Aorta (tissue), 5 donors: ENCODE measurements at places on chromosomes 4 and X. TPM values are rescaled to one million over a fixed set of nuclear protein-coding genes. Genes with fewer than 3 reads are reported as not detected.

DNA sequence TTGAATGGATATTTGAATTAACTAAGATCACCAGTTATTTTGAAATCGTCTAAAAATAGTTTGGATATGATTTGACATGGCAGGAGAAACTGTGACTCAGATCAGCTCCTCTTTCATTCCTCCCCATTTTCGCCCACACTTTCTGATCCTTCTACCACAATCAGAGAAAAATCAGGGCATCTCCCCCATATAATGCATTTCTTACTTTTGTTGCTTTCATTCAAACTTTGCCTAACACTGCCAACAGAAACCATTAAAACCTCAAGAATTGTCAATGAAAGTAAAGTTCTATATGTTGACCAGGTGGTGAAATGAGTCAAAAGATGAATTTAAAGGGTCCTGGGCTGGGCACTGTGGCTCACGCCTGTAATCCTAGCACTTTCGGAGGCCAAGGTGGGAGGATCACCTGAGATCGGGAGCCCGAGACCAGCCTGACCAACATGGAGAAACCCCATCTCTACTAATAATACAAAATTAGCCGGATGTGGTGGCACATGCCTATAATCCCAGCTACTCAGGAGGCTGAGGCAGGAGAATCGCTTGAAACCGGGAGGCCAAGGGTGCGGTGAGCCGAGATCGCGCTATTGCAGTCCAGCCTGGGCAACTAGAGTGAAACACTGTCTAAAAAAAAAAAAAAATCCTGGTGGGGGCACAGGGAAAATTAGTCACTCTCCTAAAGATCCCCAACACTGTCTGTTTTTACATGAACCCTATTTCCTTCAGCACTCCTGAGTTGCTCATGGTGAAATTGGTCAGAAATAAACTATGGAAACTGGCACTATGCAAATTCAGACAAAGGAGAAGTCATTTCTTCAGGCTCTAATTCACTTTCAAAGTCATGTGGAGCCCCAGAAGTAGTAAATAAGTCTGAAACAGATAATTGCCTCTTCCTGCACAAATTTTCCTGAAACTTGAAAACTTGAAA is 122.8 kb upstream of the NOCT start:
- no peak for DNase-seq

The AMTN gene
- not detected for total RNA-seq

DNA sequence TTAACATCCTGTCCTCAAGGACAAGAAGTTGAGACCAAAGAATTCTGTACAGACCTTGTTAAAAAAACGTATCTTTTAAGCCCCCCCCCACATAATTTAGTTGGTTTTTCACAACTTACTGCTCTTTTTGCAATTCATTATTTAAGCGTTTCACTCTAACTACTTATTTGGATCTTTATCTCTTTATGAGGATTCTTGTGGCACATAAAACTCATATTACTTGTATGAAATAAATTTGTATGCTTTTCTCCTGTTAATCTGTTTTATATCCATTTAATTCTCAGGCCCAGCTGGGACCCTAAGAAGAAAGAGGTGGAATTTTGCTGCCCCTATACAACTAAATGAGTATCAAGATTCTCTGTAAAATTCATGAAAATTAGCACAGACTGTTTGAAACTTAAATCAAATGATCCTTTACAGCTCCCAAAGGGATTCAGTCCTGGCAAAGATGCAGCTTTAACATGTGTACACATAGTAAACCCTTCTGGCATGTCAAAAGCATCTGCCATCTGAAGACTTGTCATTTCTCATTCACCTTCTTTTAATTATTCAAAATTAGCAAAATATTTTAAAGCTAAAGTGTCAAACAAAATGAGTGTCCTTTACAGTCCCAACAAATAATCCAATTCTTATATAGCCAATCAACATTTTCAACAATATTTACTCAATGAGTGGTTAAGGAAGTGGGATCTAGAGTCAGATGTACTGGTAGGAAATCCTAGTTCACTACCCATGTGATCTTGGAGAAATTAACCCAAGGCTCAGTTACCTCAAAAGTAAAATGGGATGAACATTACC is 17.7 kb downstream of the ARAP2 start:
- no peak for DNase-seq

DNA sequence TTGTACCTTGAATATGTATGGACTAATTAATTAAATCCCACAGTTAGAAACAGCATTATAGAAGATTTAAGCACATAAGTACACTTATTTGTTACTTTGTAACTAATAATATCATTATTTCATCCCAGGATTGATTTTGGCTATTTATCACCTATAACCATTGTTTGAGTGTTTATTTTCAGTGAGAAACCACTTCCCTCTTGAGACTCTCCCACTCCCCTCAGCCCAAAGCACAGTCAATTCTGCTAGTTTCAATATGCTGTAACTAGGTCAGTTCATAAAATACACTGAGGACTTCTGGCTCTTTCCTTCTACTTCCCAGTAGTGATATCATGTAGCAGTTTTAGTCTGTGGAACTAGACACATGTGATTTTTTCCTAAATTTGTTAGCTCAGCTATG is 16.3 kb downstream of the OFD1 start:
- no peak for DNase-seq

GRCh38 chrX:41382714-41383645 is 49.0 kb downstream of the DDX3X start:
- DNase-seq = no peak

The OCIAD2 gene
- 22.4 TPM for total RNA-seq

The DGKK gene
- total RNA-seq = not detected

The DDIT4L gene
- total RNA-seq = 6.1 TPM

DNA sequence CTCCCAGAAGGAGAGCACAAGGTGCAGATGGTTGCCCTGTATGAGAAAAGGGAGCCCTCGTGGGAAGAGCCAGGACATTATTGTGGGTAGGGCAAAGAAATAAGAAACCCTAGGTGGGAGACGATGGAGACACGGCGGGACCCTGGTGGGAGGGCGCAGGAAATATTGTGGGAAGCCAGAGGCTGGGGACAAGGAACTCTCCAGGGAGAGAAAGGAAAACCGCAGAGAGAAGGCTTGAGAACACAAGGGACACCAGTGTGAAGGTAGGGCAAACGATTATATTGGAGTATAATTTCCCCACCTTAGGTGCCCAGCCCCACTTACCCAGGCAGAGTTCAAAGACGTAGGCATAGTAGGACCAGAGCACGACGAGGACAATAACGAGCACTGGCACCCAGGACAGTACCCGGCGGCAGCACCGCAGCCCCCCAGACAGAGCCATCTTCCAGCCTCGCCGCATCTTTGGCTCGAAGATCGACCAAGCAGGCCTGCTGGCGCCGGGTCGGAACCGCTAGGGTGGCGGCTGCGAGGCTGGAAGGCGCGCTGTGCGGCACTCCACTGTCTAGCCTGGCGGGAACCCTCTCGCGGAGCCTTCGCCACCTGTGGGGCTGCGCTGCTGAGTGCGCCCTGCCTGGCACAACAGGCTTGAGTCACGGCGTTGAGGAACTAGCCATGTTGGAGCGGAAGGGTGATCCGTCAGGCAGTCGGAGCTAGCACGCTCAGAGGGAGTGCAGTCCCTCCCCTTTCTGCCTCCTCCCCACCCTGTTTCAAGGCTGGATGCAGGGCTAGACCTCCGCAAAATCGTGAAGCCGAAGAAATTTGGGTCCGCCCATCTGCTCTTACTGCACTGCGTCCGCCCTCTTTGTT is at the start of gene ZDHHC15:
TSS of gene ZDHHC15 (minus strand) at position 473 of the 867 bp plus-strand sequence. CDS start at position 460, 13 bp downstream.
- DNase-seq = peak; percentile 75

- DNase-seq = no peak
Measured at GRCh38 chr4:108492816-108493595, 127.4 kb upstream of the RPL34 start.

GRCh38 chr4:16694173-16694883 is 204.1 kb downstream of the LDB2 start:
- DNase-seq = no peak

The ITGB1BP2 gene
- 12.6 TPM for total RNA-seq

DNA sequence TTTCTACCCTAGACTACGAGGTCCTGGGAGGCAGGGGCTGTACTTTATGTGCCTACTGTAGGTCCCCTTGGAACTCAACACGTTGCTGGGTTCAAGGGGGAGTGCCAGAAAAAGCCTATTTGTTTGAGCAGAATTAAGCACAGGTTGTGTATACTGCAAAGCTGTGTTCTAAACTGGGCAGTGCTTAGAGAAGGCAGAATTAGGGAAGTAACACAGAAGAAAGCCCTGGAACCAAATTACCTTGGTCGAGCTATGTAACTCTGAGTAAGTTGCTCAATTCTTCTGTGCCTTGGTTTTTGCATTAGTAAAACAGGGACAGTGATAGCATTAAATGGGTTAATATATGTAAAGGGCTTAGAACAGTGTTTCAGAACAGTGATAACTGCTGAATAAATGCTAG is 245.0 kb upstream of the SFRP2 start:
- DNase-seq = no peak

- DNase-seq = no peak
Measured at GRCh38 chr4:109472343-109472761, 38.7 kb downstream of the SEC24B start.

The SLC38A5 gene
- 13.2 TPM for total RNA-seq

DNA sequence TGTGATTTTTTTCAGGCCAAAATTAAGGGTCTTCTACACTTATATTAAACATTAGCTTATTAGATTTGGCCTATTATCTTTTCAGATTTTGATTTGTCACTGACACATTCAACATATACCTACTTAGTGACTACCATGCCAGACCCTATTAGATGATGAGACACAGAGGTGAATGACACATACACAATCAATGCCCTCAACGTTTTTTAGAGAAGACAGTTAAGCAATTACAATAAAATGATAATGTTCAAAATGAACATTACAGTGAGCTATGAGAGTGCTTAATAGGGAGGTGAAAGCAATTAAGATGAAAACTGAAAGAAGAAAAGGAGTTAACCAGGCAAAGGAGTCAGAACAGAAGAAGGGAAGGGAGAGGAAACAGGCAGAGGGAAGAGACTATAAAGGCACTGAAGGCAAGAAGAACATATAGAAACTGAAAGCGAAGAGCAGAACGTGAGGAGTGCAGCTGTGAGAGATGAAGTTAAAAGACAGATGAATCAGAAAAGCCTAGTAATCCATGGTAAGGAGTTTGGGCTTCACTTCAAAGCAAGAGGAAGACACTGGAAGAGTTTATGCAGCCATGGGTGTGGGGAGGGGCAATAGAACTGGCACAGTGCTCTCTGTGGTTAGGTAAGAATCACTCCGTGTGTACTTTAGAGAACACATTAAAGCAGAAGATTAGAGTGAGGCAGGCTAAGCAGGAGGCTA is 119.0 kb downstream of the REELD1 start:
- DNase-seq = no peak

The SRPK3 gene
- total RNA-seq = 8.0 TPM

DNA sequence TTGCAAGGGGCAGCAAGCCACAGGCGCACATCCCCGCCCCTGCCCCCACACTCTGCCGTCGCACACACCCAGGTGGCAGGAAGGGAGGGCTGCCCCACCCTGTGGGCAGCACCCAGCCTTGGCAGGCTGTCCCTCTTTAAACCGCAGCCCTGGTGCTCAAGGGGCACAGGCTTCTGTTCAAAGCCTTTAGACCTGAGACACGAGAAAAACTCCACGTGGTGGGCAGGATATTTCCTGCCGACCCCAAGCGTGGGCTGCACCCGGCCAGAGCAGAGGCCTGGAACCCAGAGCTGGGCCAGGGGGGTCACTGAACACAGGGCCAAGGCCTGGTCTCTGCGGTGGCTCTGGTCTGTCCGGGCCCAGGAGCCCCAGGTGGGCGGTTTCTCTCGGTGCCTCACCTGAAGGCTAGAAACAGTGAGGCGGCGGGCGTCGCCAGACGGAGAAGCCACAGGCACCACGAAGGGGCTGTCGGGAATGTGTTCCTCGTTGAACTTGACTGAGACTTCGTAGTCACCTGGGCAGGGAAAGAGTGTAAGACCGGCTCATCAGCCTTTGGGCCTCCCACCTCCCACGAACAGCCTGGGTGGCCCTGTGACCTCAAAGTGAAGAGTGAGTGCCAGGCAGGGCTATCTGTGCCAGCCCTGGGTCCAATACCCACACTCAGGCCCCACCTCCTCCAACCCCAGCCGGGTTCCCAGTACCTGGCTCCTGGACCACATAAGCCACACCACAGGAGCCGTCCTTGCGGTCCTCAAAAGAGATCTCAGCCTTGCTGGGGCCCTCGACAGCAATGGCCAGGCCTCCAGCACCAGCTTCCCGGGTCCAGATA is 23.0 kb downstream of the FLNA start:
- peak; percentile 40 for DNase-seq

The CFAP99 gene
- total RNA-seq = 0.13 TPM

The TCEAL6 gene
- 0.55 TPM for total RNA-seq

The LRRC66 gene
- total RNA-seq = 0.99 TPM

- no peak for DNase-seq
Measured at GRCh38 chrX:78945186-78945912, at the start of gene P2RY10. TSS of gene P2RY10 (plus strand) at chrX:78945391. CDS start at chrX:78960521, 15,130 bp downstream.

The ACE2 gene
- not detected for total RNA-seq

The GAB3 gene
- 5.2 TPM for total RNA-seq

The LANCL3 gene
- total RNA-seq = 0.84 TPM

The TMPRSS11F gene
- total RNA-seq = not detected

The RPA4 gene
- 2.1 TPM for total RNA-seq

GRCh38 chr4:180823108-180823507 is 1420.1 kb upstream of the TENM3 start:
- DNase-seq = no peak

- DNase-seq = no peak
Measured at GRCh38 chr4:86483773-86484172, 110.3 kb upstream of the PTPN13 start.

- DNase-seq = no peak
Measured at GRCh38 chr4:28310926-28311325, 1450.3 kb downstream of the STIM2 start.

The UGT2A1 gene
- not detected for total RNA-seq

- no peak for DNase-seq
Measured at GRCh38 chr4:14874990-14875389, 127.3 kb upstream of the CPEB2 start.

The MAGEB1 gene
- total RNA-seq = not detected

DNA sequence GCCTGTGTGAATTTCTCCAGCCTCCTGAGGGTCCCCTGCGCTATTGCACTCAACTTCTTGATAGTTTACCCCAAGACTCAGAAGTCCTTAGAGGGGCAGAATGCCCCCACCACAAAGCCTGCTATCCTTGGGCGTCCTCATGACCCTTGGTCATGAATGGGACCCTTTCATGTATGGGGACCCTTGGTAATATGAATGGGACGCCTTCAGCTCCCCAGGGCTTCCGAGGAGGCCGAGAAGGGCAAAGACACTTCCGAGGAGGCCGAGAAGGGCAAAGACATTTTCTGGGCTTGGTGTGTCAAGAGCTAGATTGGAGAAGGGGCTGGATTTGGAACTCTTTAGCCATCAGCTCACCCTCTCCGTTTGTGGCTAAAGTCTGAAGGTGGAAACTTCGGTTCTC is 8.6 kb downstream of the SHOX start:
- DNase-seq = peak; percentile 12
